ENCODE measurements at places on chromosomes 4 and X.

DNA sequence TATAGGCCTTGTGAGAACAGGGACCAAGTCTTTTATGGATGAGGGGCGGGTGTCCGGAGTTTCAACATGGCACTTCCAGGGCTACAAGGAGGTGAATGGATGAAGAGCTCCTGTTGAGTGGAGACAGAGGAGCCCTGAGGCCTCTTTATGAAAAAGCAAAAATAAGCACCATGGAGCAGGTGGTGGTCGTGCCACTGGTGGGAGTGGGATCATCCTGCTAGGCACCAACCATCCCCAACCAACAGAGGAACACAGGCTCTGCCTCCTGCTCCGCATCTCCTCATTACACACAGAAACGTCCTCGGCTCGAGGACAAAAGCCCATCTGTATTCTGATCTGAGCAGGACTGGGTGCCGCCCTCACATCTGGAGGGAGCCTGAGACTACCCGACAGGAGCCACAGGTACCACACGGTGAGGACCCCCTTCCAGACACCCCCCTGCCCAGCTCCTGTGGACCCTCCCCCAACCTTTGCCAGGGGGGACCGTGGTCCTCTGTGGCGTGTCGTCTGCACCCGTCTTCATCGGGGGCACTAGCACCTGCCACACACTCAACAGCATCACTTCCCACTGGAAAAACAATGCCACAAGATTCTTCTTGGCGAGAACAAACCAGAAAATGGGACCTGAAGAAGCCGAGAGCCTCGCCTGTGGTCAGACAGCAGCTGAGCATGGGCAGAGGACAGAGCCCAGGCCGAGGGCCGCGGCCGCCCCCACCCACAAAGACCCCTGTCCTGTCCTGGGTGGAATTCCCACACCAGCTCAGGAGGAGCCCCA, 3.9 kb upstream of the PDE6B start:
- DNase-seq, result no peak

DNA sequence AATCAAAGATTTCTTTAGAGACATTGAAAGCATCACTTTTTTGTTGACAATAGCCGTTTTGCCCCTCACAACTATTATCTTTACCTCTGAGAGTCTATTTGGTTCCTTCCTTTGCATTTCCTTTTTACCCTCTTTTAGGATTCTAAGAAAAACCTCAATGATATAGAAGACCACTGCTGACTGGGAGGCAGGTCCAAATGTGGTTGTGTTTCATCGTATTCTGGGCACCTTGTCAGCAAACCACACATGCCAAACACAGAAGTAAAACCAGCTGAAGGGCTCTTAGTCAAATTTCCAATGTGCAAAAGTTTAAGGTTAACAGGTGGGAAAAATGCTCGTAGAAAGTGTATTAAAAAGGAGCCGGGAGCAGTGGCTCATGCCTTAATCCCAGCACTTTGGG, 5.1 kb upstream of the PRMT9 start:
- no peak for DNase-seq

GRCh38 chrX:100647739-100648138, 3.7 kb downstream of the SRPX2 start:
- no peak for DNase-seq

DNA sequence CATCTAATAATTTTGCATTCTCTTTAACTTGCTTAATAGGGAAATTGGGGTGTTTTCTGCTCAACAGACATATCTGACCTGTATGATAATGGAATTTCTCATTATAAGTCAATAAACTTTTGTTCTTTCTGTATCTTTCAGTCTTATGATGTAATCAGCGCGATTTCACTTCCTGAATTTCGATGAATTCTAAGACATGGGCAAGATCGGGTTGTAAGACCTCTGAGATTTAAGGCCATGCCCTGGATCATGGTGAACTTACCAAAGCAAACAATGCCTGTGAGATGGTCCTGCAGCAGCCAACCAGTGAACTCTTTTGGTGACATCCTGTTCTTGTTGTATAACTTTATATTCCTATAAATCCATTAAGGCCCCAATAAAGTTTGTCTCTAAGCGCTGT, 88.1 kb downstream of the NBDY start:
- DNase-seq, result no peak

DNA sequence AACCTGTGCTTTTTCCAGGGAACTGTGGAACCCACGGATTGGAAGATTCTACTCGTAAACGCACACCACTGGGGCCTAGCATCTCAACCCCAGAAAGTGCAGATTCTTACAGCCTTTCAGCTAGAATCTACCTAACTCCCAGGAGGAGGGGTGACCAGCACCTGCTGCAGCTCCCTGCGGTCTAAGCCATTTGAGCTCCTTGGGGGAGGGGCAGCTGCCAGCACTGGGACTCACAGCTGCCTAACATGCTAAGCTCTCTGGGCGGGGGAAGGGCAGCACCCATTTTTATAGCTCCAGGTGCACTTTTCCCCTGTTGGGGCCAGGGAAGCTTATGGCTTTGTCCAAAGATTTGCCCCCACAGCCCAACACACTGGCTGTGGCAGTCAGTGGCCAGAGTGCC, 595.7 kb upstream of the EPHA5 start:
- DNase-seq, result no peak

DNA sequence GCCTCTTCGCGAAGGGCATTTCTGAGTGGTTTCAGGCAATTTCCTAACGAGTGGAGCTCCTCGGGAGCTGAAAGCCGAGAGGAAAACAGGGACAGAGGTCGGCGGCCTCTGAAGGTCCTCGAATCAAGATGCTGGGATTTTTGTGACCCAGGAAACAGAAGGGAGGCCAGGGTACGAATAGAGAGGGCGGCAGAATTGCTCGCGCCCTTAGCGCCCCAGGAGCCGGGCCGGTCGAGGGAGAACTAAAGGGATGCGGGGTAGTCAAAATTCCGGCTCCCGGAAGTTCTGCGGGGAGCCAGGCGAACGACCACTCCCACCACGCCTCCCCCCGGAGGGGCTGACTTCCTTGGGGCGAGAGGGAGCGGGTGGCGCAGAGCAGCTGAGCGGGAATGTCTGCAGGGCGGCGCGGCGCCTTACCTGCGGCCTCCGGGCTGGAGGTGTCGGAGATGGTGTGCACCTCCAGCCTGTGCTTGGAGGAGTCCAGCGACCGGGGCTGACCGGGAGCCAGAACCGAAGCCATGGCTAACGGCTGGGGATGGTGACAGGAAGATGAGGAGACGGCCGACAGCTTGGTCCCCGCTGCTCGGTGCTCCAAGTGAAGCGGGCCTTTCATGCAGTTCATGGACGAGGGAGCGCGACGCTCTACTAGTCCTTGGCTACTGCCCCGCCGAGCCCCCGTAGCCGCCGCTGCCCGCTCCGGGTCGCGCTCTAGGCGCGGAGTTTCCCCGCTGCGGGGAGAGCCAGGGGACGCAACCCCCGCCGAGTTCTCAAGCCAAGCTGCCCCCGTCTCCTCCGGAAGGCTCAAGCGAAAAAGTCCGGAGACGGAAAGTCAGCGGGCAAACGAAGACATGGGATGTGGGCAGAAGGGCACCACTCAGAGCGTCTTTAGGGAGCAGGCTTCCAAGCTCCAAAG, 782 bp downstream of the PITX2 start:
- no peak for DNase-seq

- DNase-seq, result no peak
These were observed 78.4 kb downstream of the JAKMIP1 start for GRCh38 chr4:6121941-6122340.

- DNase-seq, result no peak
These were observed 2212.0 kb downstream of the PCDH7 start for GRCh38 chr4:32932156-32932555.

DNA sequence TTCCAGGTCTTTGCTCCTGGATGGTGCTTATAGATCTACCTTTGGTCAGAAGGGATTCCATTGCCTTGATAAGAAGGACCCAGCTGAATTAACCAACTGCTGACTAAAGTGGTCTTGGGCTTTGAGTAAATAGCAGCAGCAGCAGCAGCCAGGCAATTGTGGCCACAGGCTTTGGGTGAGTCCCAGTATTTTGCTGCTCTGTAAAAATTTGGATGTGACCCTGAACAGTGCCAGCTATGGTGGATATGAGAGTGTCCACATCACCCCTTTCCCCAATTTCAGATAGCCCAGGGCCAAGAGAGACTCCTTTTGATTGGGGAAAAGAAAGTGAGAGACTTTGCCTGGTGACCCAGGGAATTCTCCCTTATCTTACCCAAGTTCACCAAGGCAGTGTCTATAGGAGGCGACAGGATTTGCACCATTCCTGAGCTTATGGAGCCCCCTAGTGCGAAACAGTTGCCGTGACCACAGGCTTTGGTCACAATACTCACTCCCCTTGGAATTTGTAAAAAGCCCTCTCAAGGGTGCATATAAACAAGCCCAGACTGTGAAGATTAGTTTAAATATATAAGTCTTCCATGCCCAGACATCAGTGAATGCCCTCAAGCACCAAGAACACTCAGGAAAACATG, 518.0 kb downstream of the TMA16 start:
- DNase-seq, result no peak

GRCh38 chrX:7294483-7294882, 146.5 kb upstream of the PUDP start:
- DNase-seq, result peak; percentile 27

GRCh38 chrX:129748305-129748704, 9.5 kb downstream of the XPNPEP2 start:
- DNase-seq, result peak; percentile 78

DNA sequence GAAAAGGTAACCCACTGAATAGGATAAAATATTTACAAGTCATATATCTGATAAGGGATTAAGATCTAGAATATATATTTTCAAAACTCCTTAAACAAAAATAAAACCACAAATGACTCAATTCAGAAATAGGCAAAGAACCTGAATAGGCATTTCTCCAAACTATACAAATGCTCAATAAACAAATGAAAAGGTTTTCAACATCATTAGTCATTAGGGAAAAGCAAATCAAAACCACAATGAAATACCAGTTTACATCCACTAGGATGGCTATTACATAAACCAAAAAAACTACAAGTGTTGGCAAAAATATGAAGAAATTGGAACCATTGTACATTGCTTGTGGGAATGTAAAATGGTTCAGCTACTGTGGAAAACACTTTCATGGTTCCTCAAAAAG, 167.0 kb upstream of the GALNT7 start:
- DNase-seq, result peak; percentile 82

DNA sequence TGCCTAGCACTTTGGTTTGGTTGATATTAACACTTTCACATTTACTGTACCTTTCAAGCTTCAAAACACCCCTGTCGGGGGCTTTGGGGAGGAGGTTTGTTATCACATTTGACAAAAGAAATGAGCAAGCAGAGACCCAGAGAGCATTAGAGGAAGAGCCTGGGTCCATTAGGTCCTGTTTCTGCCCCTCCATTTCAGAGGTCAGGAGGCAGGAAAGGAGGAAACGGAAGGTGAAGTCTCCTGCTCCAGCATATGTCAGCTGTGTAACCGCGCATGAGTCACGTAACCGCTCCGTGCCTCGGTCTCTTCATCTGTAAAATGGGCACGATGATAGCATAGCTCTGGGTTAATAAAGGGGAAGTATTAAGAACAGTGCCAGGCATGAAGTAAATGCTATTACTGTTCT, 201.9 kb upstream of the BCOR start:
- no peak for DNase-seq

DNA sequence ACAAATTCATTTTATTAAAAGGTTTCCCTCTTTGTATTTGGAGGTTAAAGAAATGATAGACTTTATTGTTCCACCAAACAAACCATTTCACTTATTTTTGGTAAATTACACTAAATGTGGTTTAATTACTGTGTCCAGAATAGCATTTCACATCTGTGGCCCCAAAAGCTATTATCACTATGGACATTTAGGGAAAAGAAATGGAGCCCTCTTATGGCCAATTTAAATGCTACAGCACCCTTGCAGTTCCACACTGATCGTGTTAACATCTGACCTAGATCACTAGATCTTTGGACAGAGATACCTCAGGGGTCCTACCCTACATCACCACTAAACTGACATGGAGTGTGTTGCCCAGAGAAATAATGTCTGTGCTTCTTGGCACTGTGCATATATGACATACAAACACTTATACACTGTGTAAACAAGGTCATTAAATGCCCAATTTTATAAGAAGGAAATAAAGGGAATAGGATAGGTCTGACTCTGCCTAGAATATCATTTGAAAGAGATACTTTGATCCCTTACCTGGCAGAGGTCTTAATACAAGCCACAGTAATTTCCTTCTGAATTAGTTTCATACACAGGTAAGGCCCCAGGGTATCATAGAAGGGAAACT, 163.9 kb downstream of the KDR start:
- peak; percentile 52 for DNase-seq

- no peak for DNase-seq
These were observed 18.1 kb downstream of the USP38 start for GRCh38 chr4:143202824-143203223.

DNA sequence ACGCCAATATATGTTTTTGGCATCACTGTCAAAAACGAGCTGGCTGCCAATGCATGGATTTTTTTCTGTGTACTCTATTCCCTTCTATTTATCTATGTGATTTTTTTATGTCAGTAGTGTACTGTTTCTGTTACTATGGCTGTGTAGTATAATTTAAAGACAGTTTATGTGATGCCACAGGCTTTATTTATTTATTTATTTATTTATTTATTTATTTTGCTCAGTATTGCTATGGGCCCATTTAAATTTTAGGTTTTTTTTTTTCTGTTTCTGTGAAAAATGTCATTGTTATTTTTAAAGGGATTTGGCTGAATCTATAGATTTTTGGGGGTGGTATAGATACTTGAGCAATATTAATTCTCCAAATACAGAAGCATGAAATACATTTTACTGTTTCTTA, 338.4 kb upstream of the POU3F4 start:
- DNase-seq, result no peak

DNA sequence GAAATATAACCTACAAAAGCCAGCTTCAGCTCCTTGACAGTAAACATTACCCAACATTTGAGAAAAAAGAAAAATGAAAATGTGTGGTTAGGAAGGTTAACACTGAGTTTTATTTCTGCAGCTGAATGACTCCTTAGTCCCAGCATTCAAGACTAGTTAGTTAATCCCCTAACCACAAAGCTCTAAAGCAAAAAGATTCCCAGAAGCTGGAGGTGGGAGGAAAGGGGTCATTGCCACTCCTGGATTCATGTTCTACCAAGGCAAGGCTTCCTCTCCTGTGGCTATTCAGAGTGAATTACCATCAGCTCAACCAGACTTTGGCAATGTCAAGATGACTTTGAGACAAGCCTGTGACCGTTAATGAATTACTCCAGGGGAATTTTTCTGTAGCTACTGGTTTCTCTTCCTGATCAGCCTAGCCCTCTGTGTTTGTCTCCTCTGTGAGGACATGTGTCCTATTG, 63.6 kb downstream of the HADH start:
- no peak for DNase-seq

DNA sequence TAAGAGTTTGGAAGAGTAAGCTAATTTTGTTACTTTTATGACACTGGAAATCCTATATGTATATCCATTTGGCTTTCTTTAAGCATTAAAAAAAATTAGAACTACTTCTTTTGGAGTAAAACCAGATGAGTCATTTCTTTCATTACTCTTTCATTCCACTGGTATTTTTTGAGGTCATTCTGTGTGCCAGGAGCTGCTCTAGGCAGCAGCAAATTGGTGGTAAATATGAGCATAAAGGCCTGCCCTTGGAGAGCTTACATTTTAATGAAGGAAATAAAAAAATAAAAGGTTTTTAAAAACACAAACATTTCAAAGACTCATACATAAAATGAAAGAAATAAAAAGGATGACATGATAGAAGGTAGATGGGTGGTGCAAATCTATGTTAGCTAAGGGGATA, 37.4 kb downstream of the MID1 start:
- DNase-seq, result peak; percentile 73

Data from IMR-90 (cell line).